ENCODE measurements at places on chromosomes 4 and X.

DNA sequence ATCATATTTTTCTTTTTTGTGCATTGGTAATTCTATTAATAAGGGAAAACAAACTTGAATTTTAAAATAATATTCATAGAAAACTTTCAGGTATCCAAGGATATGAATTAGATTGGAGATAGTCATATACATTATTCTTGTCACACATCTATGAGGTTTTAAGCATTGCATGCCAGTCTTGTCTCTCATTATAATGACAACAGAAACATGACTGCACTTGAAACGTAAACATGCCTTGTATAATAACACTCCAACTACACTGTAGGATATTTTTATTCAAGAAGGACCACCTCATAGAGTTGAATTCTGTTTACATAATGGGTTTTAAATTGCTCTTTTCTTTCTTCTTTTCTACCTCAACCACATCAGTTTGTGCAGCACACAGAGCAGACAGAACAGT, 104.5 kb downstream of the DCAF8L2 start:
- DNase-seq, result no peak

DNA sequence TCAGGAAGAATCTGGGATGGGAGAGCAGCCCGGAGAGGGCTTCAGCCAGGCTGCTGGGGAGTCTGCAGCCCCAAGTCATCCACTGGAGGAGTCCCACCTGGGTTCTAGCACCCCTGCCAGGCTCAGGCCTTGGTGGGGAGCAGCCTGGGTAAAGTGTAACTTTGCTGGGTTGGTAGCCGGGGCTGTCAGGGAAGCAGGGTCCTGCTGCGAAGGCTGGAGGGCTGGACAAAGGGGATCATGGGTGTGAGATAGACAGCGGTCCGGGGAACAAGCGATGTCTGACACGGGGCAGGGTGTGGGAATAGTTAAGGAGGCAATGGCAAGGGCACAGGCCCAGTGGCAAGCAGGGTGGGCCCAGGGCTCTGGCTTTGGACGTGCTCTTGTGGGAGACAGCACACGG, 37.6 kb downstream of the PDHA1 start:
- DNase-seq, result no peak

DNA sequence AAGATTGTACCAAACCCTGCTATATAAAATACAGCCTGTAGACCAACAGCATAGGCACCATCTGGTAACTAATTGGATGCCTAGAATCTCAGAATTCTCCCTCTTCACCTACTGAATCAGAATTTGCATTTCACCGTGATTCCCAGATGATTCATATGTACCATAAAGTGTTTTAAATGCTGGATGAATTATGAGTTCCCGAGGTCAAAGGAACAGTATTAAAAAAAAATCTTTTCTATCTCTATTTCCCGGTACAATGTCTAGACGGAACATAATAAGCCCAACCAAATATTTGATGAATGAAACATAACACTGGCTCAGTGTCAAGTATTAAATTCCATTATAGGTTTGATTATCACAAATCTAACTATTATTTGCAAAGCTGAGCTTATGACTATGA, 280.0 kb downstream of the ANKRD50 start:
- no peak for DNase-seq

GRCh38 chrX:125131164-125131563, 188.5 kb upstream of the TEX13C start:
- DNase-seq, result no peak

Data from left ventricle myocardium inferior (tissue), 1 donor.